ENCODE measurements at places on chromosomes 1 and 21. TPM values are rescaled to one million over a fixed set of nuclear protein-coding genes. Genes with fewer than 3 reads are reported as not detected.

GRCh38 chr1:36279110-36279788 is 26.9 kb upstream of the SH3D21 start:
- H3K27ac ChIP-seq: no peak overlapping the region
- no peaks in the 10 kb centered on the region for H3K27me3 ChIP-seq
- no peak overlapping the region for H3K4me3 ChIP-seq
- no peaks in the 10 kb centered on the region for H3K36me3 ChIP-seq
- peaks cover 5% of the 10 kb centered on the region for H3K4me1 ChIP-seq

PRDM16 gene
- total RNA-seq: 3.9 TPM

CXADR gene
- 3.7 TPM for total RNA-seq

SLC9C2 gene
- total RNA-seq: 1.7 TPM

DNA sequence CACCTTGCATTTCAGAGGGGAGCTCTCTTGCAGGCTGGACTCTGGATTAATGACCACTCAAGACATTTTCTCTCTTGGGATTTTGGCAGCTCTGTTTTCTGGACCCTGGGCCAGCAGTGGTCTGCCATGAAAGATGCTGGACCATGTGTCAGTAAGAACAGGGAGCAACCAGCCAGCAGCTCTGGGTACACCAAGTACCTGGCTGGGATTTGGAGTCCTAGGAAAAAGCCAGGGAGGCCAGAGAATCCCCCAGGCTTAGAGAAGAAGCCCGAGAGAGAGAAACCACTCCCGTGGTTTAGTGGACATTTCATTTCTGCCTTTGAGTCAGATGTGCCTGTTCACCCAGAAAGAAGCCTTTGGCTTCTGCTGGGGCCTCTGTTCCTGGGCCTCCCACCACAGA is 2.5 kb downstream of the NFASC start:
- peaks cover 37% of the 10 kb centered on the region for H3K4me1 ChIP-seq
- H3K4me3 ChIP-seq: no peak overlapping the region
- DNase-seq: no peak
- no peak overlapping the region for H3K27ac ChIP-seq
- H3K36me3 ChIP-seq: no peaks in the 10 kb centered on the region

FCRL3 gene
- total RNA-seq: not detected

DNA sequence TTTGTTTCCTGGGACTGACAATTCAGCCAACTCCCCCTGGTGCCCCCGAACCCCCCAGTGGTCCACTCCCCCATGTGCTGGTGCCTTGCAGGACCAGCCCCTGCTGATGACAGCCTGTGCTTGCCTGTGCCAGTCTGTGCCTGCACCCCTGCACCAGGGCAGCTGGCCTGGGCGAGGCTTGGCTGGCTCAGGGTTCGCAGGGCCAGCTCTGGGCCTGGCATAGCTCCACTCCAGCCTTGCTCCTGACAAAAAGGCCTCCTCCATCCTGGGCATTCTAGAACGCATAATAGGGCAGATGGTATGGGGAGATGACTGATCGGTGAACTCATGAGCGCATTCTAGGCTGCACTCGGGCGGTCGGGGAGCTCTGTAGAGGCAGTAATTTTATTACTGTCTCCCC is 5.4 kb downstream of the CNTN2 start:
- no peak for DNase-seq
- no peaks in the 10 kb centered on the region for H3K36me3 ChIP-seq
- H3K4me3 ChIP-seq: no peak overlapping the region
- H3K4me1 ChIP-seq: no peaks in the 10 kb centered on the region

DNA sequence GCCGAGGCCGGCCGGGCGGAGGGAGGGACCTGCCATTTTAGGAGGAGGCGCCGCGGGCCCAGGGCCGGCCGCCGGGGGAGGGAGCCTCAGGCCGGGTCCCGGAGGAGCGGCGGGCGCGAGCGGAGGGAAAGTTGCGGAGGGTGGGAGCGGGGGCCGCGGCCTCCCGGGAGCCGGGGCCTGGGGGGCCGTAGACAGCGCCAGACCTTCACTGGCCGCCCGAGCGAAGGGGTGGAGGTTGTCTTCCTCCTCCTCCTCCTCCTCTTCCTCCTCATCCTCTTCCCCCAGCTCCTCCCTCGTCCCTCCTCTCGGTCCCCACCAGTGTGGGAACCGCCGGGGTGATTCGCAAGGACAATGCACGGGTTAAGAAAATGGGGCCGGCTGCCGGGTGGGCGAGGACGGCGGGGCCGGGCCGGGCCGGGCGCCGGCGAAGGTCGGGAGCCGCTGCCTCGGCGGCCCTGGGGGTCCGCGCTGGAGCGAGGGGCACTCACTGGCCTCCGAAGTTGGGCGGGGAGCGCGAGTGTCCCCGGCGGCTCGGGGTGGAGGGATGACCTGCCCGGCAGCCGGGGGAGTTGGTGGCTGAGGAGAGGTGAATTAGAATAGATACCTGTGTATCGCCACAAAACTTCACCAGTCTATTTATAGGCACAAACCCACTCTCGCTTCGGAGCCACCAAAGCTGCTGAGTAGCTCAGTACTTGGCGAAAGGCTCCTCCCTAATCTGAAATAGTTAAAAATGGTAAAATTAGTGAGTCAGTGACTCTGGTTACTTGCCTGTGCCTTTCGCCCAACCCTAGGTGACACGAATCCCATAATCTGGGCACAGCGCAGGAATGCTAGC is 1.3 kb downstream of the DYRK1A start:
- H3K4me3 ChIP-seq: peak overlapping the region; percentile 99
- H3K4me1 ChIP-seq: peaks cover 4% of the 10 kb centered on the region
- H3K27me3 ChIP-seq: no peaks in the 10 kb centered on the region

DNA sequence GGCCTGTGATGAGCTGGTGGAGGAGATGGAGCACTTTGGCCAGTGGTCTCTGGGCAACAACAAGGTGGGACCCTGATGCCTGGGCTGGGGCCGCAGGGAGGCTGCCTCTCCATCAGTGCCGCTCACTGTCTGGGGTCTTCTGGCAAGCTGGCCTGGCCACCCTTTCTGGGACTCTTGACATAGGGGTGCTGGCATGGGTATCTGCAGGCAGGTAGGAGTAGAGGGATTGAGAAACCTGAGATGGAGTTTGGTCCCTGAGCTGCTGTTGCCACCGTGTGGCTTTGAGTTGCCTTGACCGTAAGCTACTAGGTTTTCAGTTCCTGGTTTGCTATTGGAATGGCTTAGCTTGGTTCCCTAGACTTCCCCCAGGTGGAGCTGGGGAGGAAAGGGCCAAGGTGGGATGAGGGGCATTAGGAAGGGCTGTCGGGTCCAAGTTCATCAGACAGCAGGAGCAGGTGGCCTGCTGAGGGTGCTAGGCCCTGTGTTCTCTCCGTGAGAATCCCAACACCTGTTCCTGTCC is 13.2 kb upstream of the MFN2 start:
- H3K4me3 ChIP-seq: no peak overlapping the region
- H3K27ac ChIP-seq: no peak overlapping the region
- H3K27me3 ChIP-seq: no peaks in the 10 kb centered on the region
- no peak for DNase-seq

GRCh38 chr1:36605942-36606640 is 123.4 kb upstream of the CSF3R start:
- H3K27me3 ChIP-seq: no peaks in the 10 kb centered on the region
- no peaks in the 10 kb centered on the region for H3K4me1 ChIP-seq
- no peak overlapping the region for H3K27ac ChIP-seq
- H3K4me3 ChIP-seq: no peak overlapping the region
- no peak for DNase-seq

GRCh38 chr1:22317920-22318243 is 133.8 kb upstream of the ZBTB40 start:
- H3K27me3 ChIP-seq: no peaks in the 10 kb centered on the region
- H3K4me1 ChIP-seq: no peaks in the 10 kb centered on the region

DNA sequence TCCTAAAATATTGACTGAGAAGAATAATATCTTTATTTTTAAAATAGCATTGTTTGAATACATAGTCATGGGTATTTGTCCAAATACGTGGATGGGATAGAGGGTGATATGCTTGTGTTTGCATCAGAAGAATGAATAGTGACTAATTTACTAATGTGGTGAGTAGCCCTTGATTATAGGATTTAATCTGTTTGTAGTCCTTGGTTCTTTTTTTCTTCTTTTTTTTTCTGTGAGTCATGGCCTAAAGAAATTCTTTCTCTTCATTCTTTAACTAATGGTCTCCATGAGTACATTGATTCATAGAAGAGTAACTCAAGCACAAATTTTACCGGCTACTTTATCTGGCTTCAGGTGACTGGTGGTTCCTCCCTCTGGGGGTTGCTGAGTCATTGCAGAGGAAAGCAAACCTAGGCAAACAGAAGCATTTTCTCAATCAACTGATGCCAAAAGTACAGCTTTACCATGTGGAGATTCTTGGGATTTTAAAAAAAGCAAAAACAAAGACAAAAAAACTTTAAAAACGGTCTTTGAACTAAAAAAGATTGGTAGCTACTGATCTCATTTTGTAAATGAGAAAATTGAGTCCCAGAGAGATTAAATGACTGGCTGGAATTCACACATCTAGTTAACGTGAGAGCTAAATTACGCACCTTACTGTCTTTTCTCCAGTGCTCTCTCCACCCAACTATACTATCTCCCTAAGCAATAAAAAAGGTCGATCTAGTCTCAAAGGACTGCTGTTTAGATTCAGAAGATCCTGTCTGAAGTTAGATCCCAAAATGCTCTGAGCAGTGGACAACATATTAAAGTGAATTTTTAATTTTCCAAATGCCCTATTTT is 40.5 kb downstream of the AK5 start:
- no peak overlapping the region for H3K27ac ChIP-seq
- no peak for DNase-seq
- H3K36me3 ChIP-seq: no peaks in the 10 kb centered on the region
- H3K27me3 ChIP-seq: no peaks in the 10 kb centered on the region

DNA sequence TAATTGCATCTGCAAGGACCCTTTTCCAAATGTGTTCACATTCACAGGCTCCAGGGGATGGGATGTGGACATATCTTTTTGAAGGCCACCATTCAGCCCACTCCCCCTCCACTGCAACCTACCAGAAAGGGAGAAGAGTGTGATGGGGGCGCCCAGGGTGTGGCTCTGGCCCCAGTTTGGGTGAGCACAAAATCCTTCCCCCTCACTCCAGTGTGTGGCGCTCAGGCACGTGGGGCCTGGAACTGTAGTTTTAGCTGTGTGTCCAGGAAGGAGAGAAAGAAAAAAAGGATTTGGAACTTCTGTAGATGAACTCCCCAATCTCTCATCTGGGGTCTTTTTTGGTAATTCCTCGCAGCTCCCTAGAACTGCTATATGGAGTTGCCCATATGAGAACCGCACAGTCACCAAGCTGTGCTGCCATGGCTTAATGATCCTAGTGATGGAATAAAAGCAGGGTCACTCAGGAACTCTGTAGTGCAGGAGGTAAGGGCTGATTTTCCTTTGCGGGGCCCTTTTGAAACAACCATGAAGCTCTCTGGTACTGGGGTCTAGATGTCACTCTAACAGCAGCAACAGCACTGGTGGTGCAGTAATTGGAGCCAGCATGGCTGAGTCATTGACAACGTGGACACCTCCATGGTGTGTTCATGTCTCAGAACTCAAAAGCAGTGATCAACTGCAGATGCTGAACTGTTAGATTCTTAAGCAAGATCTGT is 17.0 kb downstream of the AGT start:
- H3K4me3 ChIP-seq: no peak overlapping the region
- H3K27ac ChIP-seq: no peak overlapping the region
- no peaks in the 10 kb centered on the region for H3K27me3 ChIP-seq
- no peak for DNase-seq
- H3K36me3 ChIP-seq: no peaks in the 10 kb centered on the region

DNA sequence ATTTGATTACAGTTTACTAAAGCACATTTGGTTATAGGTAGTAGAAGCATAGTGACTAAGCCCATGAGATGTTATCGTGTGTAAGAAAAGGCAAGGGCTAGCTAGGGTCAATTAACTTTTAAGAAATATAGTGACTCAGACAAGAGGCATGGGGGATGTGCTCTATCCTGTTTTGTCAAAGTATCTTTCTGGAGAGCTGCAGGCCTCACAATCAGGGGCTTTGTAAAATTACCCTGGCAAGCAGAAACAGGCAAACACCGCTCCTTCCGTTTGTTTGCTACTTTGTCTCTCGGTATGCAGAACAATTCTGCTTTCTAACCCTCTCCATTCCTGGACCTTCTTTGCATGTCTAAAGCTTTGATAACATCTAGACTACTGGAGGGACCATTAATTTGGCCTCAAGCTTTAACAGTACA is 26.1 kb upstream of the ZNF697 start:
- H3K36me3 ChIP-seq: no peaks in the 10 kb centered on the region
- no peak overlapping the region for H3K27ac ChIP-seq
- no peak overlapping the region for H3K4me3 ChIP-seq
- H3K27me3 ChIP-seq: no peaks in the 10 kb centered on the region
- no peak for DNase-seq

DNA sequence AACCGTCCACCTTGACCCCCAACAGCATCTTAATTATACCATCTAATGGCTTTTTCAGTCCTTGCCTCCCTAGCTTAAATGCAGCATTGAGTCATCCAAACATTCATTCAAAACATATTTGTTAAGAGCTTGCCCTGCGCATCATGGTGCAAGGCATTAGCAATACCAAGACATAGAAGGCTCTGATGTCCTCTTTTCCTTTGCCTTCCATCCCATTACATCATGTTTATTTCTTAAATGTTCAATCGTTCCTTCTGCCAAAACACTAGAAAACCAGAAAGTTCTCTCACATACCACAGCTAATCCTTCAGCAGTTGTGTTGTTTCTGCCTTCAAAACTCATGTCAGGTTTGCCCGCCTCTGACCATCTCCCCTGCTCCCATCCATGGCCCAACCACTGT is 29.8 kb upstream of the VTCN1 start:
- no peak overlapping the region for H3K4me3 ChIP-seq
- no peaks in the 10 kb centered on the region for H3K36me3 ChIP-seq
- H3K4me1 ChIP-seq: no peaks in the 10 kb centered on the region
- H3K27ac ChIP-seq: no peak overlapping the region
- H3K27me3 ChIP-seq: no peaks in the 10 kb centered on the region

CNIH4 gene
- total RNA-seq: 34.4 TPM

VSIG8 gene
- total RNA-seq: 0.20 TPM

KPRP gene
- total RNA-seq: not detected

GRCh38 chr1:66353257-66353656 is 180.7 kb upstream of the SGIP1 start:
- no peaks in the 10 kb centered on the region for H3K36me3 ChIP-seq
- H3K4me3 ChIP-seq: no peak overlapping the region
- H3K4me1 ChIP-seq: no peaks in the 10 kb centered on the region
- H3K27me3 ChIP-seq: no peaks in the 10 kb centered on the region

DNA sequence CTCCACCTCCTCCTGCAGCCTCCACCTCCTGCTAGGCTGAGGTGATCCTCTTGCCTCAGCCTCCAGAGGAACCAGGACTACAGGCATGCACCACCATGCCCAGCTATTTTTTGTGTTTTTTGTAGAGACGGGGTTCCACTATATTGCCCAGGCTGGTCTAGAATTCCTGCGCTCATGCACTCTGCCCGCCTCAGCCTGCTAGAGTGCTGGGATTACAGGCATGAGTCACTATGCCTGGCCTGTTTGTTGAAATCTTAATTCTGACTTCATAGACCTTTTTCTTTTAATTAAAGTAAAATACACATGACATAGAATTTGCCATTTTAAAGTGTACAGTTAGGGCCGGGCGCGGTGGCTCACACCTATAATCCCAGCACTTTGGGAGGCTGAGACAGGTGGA is 42.7 kb downstream of the FAAP20 start:
- no peaks in the 10 kb centered on the region for H3K4me1 ChIP-seq
- no peak overlapping the region for H3K27ac ChIP-seq
- H3K4me3 ChIP-seq: no peak overlapping the region
- DNase-seq: no peak

GRCh38 chr1:223429313-223429731 is 36.1 kb downstream of the CCDC185 start:
- H3K27me3 ChIP-seq: no peaks in the 10 kb centered on the region
- no peak overlapping the region for H3K4me3 ChIP-seq
- H3K36me3 ChIP-seq: no peaks in the 10 kb centered on the region
- no peak overlapping the region for H3K27ac ChIP-seq

Data from ovary (tissue), 10 donors.